ENCODE measurements at places on chromosomes 1 and 21. TPM values are rescaled to one million over a fixed set of nuclear protein-coding genes. Genes with fewer than 3 reads are reported as not detected.

WNT4 gene
- total RNA-seq, result 4.2 TPM

TNFRSF4 gene
- 3.6 TPM for total RNA-seq

ANGPTL1 gene
- total RNA-seq, result 24.3 TPM

SLC44A5 gene
- total RNA-seq, result 1.6 TPM

CENPF gene
- total RNA-seq, result 9.7 TPM

SHE gene
- 25.3 TPM for total RNA-seq
